ENCODE measurements at places on chromosomes 7 and 10.

GRCh38 chr10:27947540-27947939 is 51.3 kb downstream of the ODAD2 start:
- no peak for DNase-seq

GRCh38 chr10:86062198-86062550 is 304.4 kb downstream of the GRID1 start:
- DNase-seq: no peak

- no peak for DNase-seq
These were observed 367.8 kb downstream of the NRG3 start for GRCh38 chr10:82242778-82243177.

- DNase-seq: no peak
These were observed 188.4 kb downstream of the DYNC1I1 start for GRCh38 chr7:95960706-95961244.

DNA sequence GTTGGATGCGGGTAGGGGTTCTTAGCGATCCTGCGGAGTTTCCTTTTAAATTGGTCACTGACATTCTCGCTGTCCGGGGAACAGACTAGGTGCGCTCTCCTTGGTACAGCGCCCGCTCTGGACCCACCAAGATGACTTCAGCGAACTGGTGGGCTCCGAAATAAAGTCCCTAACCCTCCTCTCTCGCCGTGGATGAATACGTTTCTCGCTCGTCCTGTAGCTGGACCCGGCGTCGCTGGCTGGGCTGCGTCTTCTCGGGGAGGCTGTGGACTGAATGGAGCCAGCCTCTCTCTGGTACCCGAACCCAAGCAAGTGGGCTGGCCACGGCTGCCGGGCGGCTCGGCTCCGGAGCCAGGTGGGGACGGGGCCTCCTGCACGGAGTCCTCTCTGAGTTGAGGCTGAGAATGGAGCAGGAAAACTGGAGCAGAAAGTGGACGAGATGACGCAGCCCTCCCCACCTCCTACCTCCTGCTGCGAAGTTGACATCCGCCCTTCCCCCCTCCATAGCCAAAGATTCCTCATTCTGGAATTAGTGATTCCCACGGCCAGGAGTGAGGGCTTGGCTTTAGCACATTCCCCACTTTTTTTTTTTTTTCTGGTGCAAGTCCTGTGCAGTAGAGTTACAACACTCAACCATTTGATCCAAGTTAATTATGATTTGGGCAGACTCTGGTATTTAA is 1.5 kb downstream of the UNC5B start:
- DNase-seq: no peak

DNA sequence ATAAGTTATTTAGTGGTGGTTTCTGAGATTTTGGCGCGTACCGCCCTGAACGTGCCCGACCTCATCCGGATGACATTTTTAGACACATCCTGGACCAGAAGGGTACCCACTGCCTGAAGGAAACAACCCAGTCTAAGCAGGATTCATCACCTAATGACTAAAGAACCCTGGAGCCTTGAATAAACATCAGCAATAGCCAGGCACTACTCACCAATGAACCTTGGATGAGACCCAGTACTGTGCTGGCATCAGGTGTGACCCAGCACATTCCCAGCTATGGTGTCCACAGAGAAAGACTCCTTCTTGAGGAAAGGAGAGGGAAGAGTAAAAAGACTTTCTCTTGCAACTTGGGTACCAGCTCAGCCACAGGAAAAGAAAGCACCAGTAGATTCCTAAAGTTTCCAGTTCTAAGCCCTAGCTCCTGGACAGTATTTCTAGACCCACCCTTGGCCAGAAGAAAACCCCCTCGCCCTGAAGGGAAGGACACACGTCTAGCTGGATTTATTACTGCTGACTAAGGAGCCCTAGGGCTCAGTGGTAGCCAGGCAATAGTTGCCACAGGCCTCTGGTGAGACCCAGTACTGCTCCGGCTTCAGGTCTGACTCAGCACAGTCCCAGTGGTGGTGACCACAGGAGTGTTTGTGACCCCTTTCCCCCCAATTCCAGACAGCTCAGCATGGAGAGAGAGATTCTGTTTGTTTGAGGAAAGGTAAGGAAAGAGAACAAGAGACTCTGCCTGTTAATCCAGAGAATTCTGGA is 32.5 kb downstream of the ZNF277 start:
- DNase-seq: no peak

DNA sequence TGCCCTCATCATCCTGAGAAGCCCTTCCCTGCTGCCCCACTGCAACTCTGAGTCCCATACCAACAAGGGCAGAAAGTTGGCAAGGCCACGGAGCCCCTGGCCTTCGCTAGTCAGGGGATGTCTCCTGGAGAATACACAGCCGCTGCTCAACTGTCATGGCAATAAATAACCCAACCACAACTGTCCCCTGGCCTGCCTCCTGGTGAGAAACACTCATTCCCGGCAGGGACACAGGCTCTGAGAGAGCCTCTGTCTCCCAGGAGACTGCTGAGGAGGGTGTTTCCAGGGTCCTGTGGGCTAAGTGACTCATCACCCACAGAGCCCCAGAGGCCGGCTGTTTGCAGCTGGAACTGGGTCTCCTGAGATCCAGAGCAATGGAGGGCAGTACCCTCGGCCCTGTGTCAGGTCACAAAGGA is 354.1 kb downstream of the TNS3 start:
- DNase-seq: no peak

DNA sequence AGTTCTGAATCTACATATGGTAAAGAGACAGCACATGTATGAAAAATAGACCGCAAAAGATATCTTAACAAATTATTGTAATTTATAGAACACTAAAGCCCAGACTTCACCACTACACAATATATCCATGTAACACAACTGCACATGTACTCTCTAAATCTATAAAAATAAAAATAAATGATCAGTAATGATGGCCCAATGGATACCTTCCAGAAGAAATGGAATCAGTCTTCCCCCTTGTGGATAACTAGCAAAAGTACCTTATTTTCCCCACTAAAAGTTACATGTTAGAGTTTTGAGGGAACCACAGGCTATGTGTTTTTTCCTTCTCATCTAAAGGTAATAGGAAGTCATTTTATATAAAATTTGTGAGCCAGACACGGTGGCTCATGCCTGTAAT is 25.7 kb downstream of the C7orf25 start:
- DNase-seq: no peak

- DNase-seq: no peak
These were observed 61.8 kb upstream of the DOCK1 start for GRCh38 chr10:126843299-126843934.
